ENCODE measurements at places on chromosomes 4 and X.

- DNase-seq: no peak
These were observed 43.3 kb upstream of the PRDM8 start for GRCh38 chr4:80153874-80154544.

DNA sequence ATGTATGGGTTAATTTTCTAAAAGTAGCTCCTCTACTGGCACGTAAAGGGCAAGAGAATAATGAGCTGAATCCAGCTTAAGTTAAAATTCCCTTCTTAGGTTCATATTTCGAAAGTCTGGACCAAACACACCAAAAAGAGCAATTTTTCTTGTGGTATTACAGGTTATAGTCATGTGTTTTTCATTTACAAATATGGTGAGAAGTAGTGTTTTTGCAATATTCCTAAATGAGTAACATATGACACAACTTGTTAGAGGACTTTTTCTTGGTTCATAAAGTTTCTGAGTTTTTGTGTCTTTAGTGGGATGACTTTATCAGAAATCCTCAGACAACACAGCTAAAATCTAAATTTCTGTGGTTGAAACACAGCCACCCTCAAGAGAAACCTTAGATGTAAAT, 172.1 kb downstream of the AFF2 start:
- DNase-seq: no peak

DNA sequence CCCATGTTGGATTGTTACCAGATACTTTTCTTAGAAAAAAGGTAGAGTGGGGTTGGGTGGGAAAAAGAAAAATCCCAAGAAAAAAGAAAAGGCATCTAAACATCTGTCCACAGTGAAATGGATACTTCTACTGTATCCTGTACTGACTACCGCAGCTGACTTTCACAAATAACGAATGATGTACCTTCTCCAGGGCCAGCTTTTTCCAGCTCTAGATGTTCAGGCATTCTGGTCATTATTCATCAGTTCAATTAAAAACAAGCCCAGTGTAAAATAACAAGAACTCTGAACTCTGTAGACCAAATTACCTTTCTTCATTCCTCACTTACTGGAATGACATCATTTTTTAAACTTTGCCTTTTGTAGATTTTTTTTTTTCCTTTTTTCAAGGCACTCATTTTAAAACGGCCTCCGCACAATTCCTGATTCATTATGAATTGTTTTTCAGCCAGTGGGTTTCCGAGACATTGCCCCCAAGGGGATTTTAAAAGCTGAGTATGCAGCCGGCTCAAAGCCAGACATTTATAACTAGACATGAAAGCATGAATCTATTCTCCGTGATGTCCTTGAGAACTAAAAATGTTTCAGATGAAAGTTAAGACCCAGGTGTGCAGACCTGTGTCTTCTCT, 113.5 kb downstream of the PRKX start:
- DNase-seq: no peak

DNA sequence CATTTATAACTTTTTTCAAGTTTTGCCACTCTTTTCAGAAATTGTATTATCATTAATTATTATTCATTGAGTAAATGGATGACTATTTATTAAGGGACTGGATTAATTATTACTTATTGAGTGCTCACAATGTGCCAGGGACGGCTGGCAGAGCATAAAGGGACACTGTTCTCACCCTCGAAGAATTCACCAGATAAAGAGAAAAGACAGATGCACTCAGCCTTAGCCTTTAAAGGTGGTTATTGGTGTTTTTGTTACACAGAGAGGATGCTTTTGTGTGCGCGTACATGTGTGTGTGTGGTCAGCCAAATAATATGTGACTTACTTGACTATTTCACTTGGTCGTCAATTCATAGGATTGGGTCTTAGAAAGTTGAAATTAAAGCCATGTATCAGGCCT, 187.0 kb downstream of the ANTXR2 start:
- DNase-seq: no peak

- DNase-seq: no peak
These were observed 38.7 kb downstream of the SEC24B start for GRCh38 chr4:109472343-109472761.

DNA sequence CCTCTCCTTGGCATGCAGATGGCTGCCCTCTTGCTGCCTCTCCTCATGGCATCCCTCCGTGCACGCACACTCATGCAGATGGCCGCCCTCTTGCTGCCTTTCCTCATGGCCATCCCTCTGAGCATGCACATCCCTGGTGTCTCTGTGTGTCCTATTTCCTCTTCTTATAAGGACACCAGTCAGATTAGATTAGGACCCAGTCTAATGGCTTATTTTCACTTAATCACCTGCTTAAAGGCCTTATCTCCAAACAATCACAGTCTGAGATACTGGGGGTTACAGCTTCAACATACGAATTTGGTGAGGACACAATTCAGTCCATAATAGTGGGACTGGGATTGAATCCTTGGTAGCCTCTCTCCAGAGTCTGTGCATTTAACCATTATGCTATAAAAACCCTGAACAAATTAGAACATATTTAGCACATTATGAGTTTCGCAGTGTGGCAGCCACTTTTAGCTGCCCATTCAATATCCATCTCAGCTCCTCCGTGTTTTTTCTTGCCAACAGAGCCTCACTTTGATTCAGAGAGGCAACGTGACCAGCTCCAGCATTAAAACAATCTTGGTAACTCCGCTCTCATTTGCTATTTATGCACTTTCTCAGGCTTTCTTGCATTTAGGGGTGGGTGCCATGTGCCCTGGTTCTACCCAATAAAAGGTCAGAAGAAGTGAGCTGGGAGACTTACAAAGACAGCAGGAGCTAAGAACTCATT, 26.2 kb upstream of the TMEM150C start:
- DNase-seq: no peak

DNA sequence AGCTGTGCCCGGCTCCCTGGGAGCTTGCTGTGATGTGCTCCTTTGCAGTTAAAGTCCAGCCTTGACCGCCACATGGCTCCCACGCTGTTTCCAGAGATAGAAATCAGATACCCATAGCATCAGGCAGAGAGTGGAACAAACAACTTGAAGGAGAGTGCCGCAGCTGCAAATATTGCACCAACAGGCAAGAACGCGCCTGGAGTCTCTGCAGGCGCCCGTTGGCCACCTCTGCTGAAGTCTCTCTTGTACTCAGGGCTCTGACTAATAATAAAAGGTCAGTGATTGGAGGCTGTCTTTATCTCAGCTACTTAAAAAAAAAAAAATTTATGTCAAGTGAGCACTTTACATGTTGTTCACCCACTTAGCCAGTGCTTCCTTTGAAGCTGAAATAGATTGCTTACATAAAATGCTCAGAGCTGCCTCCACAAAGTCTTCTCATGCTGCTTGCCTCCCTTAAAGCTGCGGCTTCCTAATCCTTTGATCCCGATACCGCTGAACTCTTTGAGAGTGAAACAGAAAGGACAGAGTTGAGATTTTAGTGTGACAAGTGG, 30.9 kb upstream of the TENM3 start:
- no peak for DNase-seq

GRCh38 chrX:77900688-77901087, 1.4 kb downstream of the COX7B start:
- no peak for DNase-seq

DNA sequence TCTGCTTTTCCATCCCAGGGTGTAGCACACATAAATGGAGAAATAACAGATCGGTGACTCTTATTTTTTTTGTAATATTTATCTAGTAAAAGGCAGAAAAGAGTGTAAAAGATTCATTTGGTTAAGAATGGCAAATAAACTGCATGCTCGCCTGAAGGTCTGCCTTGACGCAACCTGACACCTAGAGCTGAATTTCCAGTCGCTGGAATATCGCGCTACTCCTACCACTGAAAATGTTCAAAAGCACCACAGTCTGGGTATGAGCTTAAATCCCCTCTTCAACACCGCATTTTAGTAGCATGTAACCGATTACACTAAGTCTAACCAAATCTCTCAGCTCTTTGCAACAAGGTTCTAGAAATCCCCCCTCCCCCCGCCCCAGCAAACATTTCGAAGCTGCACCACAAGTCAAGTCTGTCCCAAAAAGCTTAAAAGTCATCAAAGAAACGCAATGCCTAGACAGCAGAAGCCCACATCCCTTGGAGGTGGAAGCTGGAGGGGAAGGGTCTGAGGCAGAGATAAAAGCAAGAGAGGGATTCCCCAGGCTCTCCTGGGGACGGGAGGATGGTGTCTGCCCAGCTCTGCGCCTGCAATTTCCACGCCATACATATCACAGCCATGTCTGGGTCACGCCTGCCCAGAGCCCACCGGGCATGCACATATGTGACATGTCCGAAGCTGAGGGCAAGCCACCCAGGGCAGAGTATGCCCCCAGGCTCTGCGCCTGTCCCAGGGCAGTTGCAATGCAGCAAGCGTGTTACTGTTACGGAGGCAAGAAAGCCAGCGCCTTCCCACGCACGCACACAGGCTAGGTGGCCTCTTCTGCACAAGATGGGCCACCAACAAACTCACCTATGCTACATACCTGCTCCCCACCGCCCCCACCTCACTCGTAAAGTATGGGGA, 1.4 kb downstream of the FGF13 start:
- DNase-seq: no peak

GRCh38 chr4:147354237-147354636, 126.7 kb upstream of the EDNRA start:
- no peak for DNase-seq

Data from activated CD4-positive, alpha-beta memory T cell treated with anti-CD3 and anti-CD28 coated beads for 36 hours (primary cell).